ENCODE measurements at places on chromosomes 12 and 14. TPM values are rescaled to one million over a fixed set of nuclear protein-coding genes. Genes with fewer than 3 reads are reported as not detected.
A peak's percentile ranks its signal among the peaks of the same experiment; 100 is the strongest.

GRCh38 chr12:45598761-45599160 lies 130.7 kb upstream of the ARID2 start:
- DNase-seq, result no peak

- no peak for DNase-seq
Observed at GRCh38 chr14:89121968-89122620, 294.9 kb downstream of the FOXN3 start.

GRCh38 chr12:48961331-48961730 lies 4.0 kb upstream of the ARF3 start:
- DNase-seq, result peak; percentile 27

GRCh38 chr14:35161231-35161630 lies 38.9 kb downstream of the PRORP start:
- peak; percentile 14 for DNase-seq

- DNase-seq, result no peak
Observed at GRCh38 chr14:96084796-96085195, 45.6 kb downstream of the C14orf132 start.

GRCh38 chr12:52975820-52976573 lies 27.1 kb downstream of the KRT18 start:
- peak; percentile 48 for DNase-seq

GRCh38 chr12:116194935-116195431 lies 82.5 kb downstream of the MED13L start:
- no peak for DNase-seq

DNA sequence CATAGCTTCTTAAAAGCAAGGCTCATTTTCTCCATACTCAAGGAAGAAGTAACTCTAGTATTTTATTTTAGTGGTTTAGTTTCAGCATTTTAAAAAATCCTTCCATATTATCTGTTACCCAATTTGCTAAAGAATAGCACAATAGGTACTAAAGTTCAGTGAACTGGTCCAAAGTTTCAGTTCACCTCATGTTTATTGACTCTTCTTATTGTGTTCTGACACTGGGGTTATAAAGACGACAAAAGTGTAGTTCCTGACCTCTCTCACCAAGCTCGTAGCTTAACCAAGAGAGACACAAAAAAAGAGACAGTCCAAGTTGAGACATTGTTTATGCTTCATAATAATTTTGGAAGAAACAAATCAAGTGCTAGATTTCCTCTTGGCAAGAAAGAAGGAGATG lies 40.8 kb upstream of the SLC38A2 start:
- DNase-seq, result no peak

- DNase-seq, result no peak
Observed at GRCh38 chr12:66371982-66372381, 69.7 kb downstream of the HELB start.

GRCh38 chr12:20369305-20370013 lies 1.1 kb downstream of the PDE3A start:
- DNase-seq, result peak; percentile 6

DNA sequence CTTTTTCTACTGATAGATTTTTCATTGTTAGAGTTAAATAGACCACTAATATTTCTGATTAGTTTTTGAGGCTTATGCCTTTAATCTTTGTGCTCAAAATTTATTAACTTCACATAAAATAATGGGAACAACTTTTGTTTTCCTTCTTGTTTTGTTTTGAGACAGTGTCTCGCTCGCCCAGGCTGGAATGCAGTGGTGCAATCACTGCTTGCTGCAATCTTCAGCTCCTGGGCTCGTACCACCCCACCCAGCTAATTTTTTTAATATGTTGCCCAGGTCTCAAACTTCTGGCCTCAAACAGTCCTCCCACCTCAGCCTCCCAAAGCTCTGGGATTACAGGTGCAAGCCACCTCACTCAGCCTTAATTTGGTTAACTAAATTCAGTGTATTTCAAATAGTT lies 16.8 kb downstream of the SCFD1 start:
- no peak for DNase-seq

GRCh38 chr14:81834308-81834707 lies 300.7 kb upstream of the SEL1L start:
- DNase-seq, result no peak

DNA sequence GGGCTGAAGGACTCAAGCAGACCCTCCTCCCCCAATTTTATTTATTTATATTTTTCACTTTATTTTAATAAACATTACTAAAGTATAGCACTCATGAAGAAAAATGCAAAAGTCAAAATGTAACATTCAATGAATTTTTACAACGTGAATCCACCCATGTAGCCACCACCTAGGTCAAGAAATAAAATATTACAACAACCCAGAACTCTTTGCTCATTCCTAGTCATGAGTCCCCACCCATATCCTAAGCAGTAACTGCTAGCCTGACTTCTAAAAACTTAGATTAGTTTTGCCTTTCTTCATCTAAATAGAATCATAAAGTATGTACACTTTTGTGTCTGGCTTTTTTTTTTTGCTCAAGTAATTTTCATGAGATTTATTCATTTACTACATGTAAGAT lies 86.9 kb upstream of the CRY1 start:
- no peak for DNase-seq

- DNase-seq, result no peak
Observed at GRCh38 chr12:75288860-75289259, 41.3 kb downstream of the CAPS2 start.

- no peak for DNase-seq
Observed at GRCh38 chr12:76106631-76107030, 22.1 kb upstream of the NAP1L1 start.

- no peak for DNase-seq
Observed at GRCh38 chr14:22715186-22715812, 51.2 kb upstream of the OXA1L start.

DNA sequence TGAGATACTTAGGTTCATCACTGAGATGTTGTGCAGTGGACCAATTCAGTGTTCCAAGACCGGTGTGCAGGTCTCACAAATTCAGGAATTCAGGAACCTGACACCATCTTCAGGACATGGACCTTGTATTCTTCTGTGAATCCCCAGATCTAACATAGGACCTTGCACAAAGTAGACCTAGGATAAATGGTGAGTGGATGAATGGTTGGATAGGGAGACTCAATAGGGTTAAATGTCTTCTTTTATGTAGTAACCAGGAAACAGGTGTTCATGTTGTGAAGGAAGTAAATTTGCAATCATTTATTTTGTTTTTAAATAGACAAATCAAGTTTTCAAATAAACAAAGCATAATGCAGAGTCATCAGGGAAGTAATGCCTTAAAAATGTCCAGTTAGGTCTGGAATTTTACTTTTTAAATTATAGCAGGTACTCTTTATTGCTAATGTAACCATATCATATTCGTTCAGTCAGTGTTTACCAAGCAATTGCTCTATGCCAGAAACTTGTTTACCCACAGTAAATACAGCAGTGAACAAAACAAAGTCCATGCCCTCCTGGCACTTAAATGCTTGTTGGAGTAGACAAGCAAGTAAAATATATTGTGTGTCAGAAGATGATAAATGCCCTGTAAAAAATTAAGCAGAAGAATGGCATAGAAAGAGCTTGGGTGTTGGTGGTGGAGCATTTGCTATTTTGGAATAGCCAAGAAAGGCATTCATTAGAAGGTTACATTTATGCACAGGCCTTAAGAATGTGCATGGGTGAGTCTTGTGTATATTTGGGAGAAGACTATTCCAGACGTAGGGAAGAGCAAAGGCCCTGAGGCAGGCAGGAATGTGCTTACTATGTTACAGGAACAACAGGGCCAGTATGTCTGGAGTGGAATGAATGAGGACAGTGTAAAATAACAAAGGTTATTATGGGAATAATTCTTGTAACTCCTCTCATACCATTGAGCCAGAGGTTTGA lies 26.3 kb downstream of the RXYLT1 start:
- no peak for DNase-seq

DNA sequence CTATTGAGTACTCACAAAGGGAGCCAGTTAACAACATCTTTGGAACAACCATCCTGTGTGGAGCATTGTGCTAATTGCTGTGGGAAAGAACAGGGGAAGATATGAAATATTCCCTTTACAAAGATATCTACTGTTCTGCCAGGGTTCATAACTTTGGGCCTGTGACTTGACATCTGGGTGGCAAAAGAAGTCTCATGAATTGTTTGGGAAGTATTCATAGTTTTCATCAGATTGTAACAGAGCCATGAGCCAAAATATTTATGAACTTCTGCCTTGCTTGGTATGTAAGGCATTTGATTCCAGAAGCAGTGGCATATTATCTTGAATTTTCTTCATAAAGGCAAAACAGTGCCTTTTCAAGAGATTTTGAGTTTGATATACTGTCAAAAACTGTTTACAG lies 816.2 kb downstream of the DIO2 start:
- peak; percentile 26 for DNase-seq

GRCh38 chr14:22391908-22392565 lies 197.0 kb downstream of the DAD1 start:
- peak; percentile 80 for DNase-seq

DNA sequence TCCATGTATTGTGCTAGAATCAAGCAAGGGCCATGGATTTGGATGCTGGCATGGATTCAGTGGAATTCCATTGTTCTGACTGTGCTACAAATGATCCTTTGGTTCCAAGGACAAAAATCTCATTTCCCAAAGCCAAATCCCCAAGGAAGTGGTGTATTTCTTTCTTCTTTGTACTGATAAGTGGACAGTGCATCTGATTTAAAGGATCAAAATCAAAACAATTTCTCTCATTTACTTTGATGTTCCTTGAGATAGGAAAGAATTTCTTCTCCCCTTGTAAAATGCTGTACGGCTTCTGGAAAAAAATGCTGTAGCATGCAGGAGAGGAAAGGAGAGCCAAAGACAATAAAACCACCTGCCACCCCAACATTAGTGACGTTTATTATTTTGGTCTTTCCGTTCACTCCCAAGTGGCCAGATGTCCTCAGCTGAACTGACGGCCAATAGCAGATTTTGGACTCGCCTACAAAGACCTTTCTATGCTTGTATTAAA lies 185.7 kb downstream of the PRKD1 start:
- DNase-seq, result peak; percentile 76

GRCh38 chr14:103463149-103463548 lies 59.5 kb downstream of the CKB start:
- DNase-seq, result no peak

DNA sequence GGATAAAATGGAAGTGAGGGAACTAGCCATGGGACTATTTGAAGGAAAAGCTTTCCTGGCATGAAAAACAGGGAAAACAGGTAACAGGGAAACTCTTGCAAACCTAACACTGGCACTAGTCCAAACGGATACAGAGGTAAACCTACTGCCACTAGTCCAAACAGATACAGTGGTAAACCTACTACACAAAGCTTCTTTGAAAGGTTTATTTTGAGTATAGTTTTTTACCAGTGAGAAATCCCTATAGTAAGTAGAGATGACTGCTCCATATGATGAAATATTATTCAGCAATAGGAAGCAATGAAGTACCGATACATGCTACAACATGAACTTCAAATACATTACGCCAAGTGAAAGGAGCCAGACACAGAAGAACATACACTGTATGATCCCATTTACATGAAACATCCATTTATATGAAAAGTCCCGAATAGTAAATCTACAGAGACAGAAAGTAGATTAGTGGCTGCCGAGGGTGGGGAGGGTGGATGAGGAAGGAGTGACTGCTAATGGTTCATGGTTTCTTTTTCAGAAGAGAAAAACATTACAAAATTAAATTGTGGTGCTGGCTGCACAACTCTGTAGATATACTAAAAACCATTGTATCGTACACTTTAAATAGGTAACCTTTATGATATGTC lies 25.5 kb downstream of the SPTLC2 start:
- no peak for DNase-seq

- DNase-seq, result no peak
Observed at GRCh38 chr14:28565345-28565744, 201.2 kb upstream of the FOXG1 start.

DNA sequence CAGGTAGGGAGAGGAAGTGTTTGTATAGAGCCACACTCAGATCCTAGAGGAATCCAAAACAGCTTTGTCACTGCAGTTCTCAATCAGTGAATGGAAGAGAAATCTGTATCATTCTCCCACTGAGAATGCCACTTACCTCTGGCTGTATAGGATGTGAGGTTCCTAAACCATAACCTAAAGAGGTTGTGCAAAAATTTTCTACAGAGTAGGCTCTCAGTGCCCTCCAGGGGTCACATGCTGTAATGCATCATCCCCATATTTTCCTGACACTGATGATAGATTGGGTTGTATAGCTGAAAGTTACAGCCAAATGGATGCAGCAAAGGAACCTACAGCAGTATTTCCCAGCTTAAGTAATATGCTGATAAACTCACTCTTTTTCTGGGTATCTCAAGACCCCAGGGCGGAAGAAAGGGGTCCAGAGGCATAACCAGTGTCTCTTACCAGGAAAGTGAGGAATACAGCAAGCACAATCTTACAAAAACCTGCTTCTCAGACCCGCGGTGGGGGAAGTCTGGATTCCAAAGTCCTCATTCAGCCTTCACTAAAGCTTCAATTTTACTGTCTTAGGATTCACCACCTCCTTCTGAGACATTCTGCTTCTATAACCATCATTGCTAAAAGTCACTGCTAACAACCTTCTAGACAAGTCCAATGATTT lies 3.8 kb downstream of the BCDIN3D start:
- DNase-seq, result peak; percentile 37

GRCh38 chr14:68466491-68466977 lies 326.3 kb downstream of the ZFP36L1 start:
- DNase-seq, result peak; percentile 89

DNA sequence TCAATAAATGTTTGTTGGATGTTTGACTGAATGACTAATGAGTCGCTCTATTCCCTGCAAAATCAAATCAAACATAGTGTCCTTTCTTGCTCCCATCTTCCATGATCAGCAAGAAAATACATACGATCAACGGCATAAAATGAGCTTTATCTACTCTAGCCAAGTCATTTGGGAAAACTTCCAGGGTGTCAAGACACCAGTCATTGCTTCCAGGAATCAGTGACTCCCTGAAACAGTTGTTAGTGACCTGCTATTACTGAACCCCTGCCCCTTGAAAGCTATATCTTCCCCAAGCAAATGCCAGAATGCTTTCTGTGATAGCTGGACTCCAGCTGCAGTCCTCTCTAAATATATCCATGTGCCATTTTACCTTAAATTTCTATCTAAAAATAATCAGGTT lies 169.5 kb upstream of the SSTR1 start:
- no peak for DNase-seq

- peak; percentile 94 for DNase-seq
Observed at GRCh38 chr12:116381744-116382685, 104.5 kb upstream of the MED13L start.

GRCh38 chr12:117243488-117243887 lies 53.2 kb upstream of the FBXO21 start:
- no peak for DNase-seq

ELK3 gene
- total RNA-seq, result 29.5 TPM

EID3 gene
- total RNA-seq, result 0.72 TPM

RHOJ gene
- total RNA-seq, result 0.12 TPM

ADAM21 gene
- total RNA-seq, result 1.6 TPM

FGD6 gene
- total RNA-seq, result 2.5 TPM

ACTN1 gene
- total RNA-seq, result 228 TPM

BCL11B gene
- total RNA-seq, result 0.12 TPM

C12orf60 gene
- 1.8 TPM for total RNA-seq

ARHGEF40 gene
- 26.0 TPM for total RNA-seq

TTC9 gene
- total RNA-seq, result not detected

CHGA gene
- total RNA-seq, result not detected

SLC5A8 gene
- total RNA-seq, result not detected

KRT2 gene
- not detected for total RNA-seq
